ENCODE measurements at places on chromosomes 12 and 14.

DNA sequence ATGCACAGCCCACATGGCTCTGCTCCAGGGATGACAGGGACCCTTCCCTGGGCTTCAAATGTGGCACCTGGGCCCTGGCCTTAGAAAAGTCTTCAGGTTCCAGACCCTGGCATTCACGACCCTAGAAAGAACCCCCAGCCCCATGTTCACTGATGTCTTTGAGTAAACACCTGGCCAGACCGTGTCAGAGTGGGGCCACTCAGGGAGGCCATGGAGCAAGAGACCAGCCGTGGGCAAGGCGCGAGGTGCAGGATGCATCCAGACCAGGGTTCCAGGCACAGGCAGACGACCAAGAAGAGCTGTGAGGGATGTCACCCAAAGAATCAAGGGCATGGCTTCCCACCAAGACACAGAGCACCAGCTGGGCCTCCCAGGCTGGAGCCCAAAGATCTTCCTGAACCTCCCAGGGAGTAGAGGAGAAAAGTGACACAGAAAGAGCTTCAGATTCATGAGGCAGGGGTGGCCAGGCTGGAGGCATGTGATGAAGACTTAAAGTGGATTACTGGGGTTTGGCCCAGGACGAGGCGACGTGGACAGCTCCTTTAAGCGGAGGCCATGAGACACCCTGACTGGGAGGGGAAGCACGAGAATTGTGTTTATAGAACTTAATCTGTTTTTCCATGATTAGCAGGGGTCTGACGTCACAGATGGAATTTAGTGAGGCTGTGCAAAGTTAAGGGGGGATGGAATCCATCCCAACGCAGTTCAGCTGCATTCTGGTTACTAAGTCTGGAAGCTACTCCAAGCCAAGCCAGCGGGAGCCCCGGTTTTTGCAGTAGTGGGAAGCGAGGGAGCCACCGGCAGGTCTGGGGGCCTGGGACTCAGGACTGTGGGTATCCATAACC, 61.6 kb downstream of the ARL6IP4 start:
- no peak for DNase-seq

DNA sequence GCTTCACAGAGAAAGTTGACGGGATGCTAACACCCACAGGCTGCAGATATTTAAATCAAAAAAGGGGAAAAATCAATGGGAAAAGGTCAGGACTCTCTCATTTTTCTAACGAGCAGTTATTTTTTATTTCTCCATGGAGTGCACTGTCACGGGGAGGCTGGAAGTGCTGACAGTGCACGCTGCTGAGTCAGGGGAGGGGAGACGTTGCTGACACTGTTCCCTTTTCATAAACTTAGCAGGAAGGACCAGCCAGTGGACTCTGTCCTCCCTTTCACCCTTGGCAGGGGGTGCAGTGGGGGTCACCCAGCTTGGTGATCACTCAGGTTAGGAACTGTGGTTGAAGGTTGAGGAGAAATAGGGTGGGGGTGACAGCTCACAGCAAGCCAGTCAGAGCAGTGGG, 65.6 kb upstream of the FUT8 start:
- no peak for DNase-seq

GRCh38 chr12:18320036-18320617, 58.8 kb downstream of the PIK3C2G start:
- DNase-seq, result peak; percentile 75

- DNase-seq, result no peak
Observed at GRCh38 chr12:80872053-80872452, 65.7 kb downstream of the LIN7A start.

- DNase-seq, result no peak
Observed at GRCh38 chr14:63940387-63940786, 87.6 kb downstream of the SYNE2 start.

GRCh38 chr12:22593864-22594263, 31.1 kb upstream of the ETNK1 start:
- no peak for DNase-seq

DNA sequence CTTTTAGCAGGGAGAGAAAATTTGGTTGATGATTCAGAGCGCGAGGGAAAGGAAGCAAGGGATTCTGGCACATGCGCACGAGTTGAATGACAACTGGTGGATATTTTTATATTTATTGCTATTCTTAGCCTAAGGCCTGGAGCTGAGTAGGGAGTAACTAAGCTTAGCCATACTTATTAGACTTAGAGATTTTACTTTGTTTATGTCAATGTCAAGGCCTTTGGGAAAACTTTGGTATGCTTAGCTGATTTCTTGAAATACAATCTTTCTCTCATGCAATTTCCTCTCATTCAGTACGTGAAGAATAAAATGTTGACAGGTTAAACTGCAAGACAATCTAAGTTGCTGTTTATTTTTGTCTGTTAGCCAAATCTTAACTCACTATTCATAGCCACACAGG, 101.1 kb downstream of the CRADD start:
- no peak for DNase-seq

GRCh38 chr12:66627988-66628317, 50.9 kb downstream of the GRIP1 start:
- no peak for DNase-seq

DNA sequence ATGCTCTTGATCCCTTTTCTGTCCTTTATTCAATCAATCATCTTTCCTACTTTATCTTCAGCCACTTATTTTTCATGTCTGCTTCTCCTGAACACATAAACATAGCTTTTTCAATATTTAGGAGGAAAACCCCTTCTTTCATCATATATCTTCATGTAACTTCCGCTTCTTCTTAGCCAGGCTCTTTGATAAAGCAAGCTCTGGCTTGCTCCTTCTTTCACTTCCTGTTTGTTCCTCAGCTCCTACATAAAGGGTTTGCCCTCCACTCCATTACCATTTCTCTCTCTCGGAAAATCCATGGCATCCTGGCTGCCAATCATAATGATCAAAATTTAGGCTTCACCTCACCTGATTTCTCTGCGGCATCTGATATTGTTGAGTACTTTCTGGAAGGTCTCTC, 33.7 kb upstream of the HELB start:
- no peak for DNase-seq

- no peak for DNase-seq
Observed at GRCh38 chr14:23638414-23639047, 2.4 kb downstream of the DHRS2 start.

GRCh38 chr14:101503431-101504095, 57.7 kb upstream of the DIO3 start:
- no peak for DNase-seq

DNA sequence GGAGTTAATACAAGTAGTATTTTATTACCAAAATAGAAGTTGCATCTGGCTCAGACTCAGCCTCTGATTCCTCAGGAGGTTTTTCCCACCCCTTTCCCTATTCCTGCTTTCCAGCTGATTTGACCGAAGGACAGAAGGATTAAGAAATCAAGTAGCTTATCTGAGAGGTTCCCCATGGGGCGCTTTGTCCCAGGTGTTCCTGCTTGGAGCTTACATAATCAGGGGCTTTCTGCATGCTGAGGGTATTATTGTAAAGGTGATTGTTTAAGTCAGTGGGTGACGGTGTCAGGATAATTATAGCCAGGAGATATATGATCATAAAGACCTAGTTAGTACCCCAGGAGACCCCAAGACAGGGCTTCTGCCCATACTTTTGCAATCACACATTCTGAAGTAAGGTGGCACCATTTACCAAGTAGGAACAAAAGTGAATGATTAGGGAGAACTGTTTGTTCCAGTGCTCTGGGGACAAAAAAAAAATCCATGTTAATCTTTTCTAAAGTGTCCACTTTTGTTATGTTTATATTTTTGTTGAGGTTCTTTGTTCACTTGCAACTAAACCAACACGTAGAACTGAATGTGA, 921.3 kb downstream of the NRXN3 start:
- DNase-seq, result no peak

- DNase-seq, result no peak
Observed at GRCh38 chr14:26791117-26791806, 193.4 kb upstream of the NOVA1 start.

DNA sequence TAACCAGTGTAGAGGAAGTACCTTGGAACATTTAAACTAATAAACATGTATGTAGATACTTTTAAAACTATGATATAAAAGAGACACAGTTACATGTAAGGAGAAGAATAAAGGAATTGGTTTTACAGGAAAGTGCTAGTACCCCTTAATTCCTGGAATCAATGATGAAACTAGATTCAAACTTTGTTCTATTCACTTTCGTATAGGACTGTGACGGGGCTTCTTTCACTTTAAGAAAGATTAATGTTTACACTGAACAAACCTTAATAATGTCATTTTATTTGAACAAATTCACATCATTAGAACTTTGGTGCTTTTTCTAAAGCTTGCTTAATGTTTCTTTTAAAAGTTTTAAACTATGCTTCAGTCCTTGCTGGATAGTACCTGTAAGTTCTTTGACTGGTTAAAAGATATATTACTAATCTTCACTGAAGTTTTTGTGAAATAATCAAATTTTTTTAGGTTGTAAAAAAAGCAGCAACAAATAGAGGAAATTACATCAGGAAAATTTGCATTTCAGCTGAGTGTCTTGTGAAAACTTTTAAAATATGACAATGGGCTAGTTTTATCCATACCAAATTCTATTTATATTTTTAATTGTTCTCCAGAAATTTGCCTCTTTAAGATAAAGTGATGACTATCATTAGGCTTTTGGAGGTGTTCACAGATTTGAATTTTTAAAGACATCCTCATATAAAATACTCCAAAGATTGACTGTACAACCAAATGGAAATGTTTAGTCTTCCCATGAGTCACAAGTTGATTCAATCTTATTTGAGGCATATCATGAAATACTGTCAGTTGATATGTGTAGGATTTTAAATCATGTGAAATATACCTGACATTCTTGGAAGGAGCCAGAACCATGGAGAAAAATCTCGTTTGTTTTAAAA, 36.2 kb downstream of the PAPOLA start:
- no peak for DNase-seq

DNA sequence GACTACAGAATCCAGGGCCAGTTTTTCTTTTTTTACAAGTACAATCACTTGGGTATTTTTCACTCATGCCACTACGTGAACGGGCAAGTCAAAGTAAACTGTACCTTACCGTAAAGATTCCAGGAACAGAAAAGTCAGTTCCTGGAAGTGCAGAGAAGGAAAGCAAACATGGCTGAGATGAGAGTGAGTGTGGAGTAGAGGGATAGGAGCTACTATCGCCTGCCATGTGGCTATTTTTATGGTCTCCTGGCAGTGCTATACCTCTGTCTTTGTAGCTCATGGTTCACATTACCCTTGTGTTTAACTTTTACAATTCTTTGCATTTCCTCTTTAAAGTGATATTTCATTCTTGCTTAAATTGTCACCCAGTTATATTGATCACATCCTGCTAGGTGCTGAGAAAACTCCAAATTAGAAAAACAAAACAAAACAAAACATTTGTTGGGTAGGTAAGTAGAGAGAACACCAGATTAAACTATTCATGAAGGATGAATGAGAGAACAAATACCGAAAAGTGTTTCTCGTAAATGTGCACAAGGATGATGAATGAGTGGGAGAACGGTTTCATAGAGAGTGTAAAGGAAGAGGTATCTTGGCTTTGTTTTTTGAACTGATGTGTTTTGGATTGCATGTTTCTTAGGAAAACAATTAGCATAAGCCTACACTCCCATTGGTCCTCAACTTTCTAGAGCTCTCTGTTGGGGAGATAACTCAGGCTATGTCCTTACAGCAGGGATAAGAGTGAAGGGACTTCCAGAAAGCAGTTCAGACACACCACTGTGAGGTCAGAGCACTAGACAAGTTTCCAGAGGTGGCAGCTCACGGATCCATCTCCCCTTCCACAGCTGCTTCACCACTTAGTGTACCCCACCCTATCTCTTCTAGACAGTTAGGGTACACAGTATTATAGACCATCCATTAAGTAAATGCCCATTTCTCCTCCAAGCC, 163.7 kb downstream of the IPO8 start:
- no peak for DNase-seq

DNA sequence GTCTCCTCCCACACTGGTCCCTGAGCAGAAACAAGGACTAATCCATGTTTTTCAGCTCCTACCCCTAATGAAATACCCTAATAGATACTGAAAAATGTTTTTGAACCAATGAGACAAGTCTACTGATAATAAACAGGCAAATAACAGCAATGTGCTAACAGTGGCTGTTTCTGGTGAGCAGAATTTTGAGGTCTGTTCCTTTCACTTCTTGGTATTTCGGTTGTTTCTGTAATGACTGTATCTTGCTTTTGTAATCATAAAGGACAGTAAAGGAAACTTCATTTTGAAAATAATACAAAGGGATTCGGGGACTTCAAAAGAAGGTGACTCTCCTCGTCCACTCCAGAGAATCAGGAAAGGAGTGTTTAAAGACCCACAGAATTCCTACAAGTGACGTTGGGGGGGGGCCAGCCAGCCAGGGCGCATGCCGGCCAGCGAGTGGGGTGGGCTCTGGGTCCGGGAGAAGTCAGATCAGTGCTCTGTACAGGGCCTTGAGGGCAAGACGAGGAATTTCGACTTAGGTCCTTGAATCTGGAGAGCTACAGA, 1.1 kb upstream of the CD9 start:
- DNase-seq, result no peak

- no peak for DNase-seq
Observed at GRCh38 chr14:62253911-62254310, 491.7 kb downstream of the SNAPC1 start.

GRCh38 chr12:3351731-3352130, 139.3 kb upstream of the PRMT8 start:
- no peak for DNase-seq

GRCh38 chr12:55673638-55674037, 34.1 kb downstream of the ITGA7 start:
- no peak for DNase-seq

DNA sequence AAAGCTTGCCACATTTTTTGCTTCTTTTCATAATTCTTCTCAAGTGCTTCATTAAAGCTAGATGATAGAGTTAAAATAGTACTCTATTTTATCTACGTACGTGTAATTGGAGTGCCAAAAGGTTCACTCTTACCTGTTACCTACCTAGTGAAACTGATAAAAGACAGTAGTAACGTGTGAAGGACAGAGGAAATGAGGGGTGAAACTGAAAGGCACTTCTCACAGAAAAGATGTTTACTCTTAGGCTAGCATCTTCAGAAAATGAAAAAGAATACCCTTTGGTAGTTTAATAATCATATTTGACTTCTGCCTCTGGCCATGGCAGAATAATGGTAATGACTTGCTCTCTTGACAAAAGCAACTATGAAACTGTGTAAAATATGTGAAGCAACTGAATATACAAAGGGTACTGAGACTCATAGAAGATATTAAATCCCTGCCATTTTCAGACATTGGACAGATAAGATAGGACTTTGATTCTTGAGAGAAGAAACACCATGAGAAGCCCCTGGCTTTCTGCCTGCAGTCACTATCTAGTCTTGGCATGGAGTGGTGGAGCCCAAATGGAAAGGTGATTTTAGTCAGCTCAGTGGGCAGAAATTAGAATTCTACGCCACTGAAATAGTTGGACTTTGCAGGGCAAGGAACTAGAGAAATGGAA, 6.3 kb upstream of the EVL start:
- DNase-seq, result no peak
